Amygdala (tissue), 56 donors: ENCODE measurements at places on chromosomes 7 and 10.
A peak's percentile ranks its signal among the peaks of the same experiment; 100 is the strongest.

DNA sequence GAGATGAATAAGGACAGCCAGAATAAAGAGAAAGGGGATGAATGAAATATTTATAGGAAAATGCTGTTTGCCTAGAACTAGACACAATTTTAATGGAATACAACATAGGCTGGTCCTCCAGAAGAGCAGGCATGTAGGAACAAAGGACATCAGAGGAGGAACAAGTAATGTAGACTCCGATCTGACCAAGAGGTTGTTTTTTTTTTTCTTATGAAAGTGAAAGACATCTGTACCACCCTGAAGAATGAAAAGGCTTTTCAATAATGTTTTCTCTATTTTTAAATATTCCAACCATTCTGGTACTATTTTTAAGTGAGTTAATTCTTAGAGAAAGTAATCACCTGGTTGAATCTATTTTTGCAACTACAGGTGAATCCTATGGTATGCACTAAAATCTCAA is 136.9 kb upstream of the PTN start:
- DNase-seq, result no peak

- peak; percentile 5 for DNase-seq
Measured at GRCh38 chr10:69855346-69856111, 53.8 kb downstream of the COL13A1 start.

GRCh38 chr7:145105561-145105960 is 269.7 kb upstream of the TPK1 start:
- DNase-seq, result no peak

- no peak for DNase-seq
Measured at GRCh38 chr10:3681642-3682554, 103.1 kb downstream of the KLF6 start.

- no peak for DNase-seq
Measured at GRCh38 chr7:100400656-100401055, 27.4 kb downstream of the PILRA start.

DNA sequence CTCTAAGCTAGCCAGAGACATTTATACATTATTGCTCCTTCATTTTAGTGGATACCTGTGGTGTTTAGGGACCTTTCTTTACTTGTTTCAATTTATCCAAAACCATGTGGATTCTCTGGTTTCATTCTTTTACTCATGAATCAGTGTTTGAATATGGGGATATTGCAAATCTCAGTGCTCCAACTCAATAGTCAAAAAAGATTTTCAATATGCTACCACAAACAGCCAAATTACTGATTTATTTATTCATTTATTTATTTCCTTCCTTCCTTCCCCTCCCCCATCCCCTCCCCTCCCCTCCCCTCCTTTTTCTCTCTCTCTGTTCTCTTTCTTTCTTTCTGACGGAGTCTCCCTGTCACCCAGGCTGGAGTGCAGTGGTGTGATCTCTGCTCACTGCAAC is 253.1 kb upstream of the IMMP2L start:
- DNase-seq, result no peak

DNA sequence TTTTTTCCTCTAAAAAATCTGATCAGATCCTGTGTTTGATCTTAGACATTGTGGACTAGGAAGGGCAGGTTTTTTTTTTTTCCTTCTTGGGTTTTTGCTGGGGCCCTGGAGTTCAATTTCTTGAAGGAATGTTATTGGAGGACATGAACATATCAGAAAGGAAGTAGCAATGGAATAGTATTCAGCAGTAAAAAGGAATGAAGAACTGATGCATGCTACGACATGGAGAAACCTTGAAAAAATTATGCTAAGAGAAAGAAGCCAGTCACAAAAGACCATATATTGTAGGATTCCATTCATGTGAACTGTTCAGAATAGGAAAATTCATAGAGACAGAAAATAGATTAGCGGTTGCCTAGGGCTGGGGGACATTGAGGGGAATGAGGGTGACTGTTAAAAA is 34.0 kb downstream of the FGF8 start:
- DNase-seq, result no peak

- no peak for DNase-seq
Measured at GRCh38 chr7:157211690-157212089, 73.0 kb downstream of the UBE3C start.

DNA sequence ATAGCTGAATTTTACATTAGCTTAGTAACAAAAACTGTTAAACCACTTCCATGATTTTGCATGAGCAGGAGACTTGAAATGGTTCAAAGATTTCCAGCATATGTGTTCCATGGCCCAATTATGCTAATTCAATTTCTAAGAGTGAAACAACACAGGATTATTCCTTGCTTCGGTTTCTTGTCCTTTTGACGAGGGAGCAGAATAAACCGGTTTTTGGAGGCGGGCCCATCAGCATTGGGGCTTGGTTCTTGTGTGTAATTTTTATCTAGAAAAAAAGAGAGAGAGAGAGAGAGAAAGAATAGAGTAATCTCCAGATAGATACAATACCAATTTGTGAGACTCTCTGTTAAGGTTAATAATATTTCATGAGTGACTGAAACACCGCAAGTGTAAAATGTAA is 159.5 kb upstream of the ETV1 start:
- no peak for DNase-seq

DNA sequence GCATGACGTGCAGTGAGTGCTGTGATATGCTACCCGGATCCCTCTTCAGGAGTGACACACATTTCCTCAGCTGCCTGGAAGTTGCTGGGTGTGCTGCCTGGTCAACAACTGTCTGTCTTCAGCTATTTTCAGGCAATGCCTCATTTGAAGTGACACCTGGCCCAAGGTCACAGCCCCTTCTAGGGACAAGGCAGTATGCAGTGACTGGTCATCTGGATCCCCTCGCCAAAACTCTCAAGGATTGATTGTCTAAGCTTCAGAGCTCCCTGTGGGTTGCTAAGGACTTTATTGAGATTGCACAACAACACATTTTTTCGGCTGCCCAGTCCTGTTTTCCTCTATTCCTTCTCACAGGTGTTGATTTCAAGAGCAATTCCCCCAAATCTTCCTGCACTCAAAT is 108.8 kb downstream of the GNAI1 start:
- no peak for DNase-seq

DNA sequence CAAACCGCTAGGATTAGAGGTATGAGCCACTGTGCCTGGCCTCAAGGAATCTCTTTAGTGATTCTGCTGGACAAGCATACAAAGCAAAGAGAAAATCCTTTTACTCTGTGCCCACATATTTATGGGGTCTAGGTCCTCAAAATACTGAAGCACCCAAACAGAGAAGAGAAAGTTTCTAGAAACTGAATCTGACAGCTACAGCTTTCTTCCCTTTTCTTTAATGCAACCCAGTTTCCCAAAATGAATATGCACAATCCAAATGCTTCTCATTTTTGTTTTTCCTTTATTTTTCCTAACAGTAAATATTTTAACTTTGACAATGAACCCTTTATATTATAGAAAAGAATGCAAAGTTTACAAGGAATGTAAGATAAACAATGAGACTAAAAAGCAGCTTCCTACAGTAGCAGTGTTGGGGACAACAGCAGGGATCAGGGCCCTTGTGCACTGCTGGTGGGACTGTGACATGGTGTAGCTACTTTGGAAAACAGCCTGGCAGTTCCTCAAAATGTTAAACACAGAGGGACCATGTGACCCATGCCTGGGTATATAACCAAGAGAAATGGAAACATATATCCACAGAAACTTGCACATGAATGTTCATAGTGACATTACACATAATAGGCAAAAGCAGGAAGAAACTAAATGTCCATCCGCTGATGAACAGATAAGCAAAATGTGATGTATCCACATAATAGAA is 325.2 kb downstream of the PRPF18 start:
- no peak for DNase-seq

DNA sequence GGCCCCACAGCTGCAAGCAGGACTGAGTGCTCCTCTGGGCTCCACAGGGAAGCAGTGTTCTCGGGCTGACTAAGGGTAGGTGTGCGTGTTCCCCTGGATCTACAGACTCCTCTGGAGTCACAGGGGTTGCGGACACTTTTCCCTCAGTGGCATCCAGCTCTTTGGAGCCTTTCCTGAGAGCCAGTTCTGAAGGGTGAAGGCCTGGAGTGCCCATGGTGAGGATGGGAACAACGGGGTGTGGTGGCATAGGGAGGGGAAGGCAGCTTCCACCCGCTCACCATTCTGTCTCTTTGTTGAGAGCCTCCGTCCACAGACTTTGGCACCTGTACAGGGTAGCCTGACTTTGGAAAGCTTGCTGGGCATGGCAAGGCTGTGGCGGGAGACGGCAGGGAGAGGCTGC is 104.1 kb upstream of the PCBD1 start:
- DNase-seq, result no peak

DNA sequence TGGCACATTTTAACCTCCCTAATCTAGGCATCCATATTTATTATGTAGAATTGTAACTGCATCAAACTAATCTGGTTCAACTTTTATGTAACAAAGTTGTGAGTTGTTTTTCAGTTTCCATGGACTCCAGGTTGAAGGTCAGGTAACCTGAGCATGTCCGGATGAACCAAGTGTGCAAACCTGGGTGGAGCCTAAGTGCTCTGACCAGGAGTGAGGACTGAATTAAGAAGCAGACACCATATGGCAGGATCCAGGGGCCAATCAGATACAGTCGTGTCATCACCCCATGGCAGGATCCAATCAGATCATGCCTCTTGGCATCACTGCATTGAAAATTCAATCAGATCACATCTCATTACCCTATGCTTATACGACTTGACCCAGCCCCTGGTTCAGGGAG is 41.2 kb upstream of the PHYHIPL start:
- no peak for DNase-seq

DNA sequence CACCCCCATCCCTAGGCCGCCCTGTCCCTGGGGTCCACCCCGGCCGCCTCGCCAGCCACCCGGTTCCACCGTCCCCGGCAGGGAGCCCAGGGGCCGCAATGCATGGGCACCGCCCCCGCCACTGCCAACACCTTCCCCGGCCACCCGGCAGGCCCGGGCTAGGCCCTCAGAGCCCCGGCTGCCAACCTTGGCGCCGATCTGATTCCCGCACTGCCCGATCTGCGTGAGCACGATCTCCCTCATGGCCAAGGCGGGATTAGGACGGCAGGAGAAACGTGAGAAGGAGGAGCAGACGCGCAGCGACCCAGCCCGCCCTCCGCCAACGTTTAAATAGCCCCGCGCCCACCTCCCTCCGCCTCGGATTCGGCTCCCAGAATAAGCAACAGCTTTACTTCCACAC is at the start of gene TUBB8:
Gene TUBB8, minus strand, starts transcription at position 301 of the 400 bp plus-strand sequence. Its CDS starts 58 bp downstream, at position 243.
- no peak for DNase-seq

- no peak for DNase-seq
Measured at GRCh38 chr7:111083413-111083812, 7.5 kb upstream of the LRRN3 start.

GRCh38 chr10:28678687-28679457 is 1.6 kb downstream of the BAMBI start:
- no peak for DNase-seq

DNA sequence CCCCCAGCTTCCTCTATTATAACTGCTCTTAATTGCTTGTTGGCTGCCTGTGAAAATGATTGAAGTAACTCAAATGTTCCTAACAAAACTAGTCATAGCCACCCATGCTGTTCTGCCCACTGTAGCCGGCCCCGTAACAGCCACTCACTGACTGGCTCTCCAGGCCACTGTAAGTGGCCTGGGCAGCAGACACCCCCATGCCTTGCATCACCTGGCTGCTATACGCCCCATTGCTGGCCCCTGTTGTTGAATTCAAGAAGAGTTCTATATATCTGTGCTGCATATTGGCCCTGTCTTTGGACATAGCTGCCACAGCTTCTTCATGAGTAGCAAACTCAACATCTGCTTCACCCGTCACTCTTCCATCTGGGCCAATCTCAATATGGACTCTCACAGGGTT is 15.1 kb downstream of the FXYD4 start:
- DNase-seq, result no peak

DNA sequence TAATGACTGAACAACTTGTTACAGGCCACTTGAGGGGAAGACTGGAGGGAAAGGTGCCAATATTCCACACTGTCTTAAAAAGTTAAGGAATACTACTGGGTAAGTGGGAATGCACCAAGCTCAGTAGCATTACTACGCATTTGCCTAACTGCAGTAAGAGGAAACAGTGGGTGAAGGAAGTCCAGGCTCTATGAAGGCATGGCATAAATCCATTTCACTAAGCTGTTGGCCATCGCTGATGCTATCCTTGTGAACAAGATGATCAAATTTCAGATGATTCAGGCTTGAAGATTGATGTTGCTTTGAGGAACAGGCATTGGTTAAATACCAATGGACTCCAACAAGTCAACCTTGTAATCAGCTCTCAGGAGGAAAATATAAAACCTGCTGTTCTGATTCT is 44.2 kb upstream of the TES start:
- DNase-seq, result no peak

DNA sequence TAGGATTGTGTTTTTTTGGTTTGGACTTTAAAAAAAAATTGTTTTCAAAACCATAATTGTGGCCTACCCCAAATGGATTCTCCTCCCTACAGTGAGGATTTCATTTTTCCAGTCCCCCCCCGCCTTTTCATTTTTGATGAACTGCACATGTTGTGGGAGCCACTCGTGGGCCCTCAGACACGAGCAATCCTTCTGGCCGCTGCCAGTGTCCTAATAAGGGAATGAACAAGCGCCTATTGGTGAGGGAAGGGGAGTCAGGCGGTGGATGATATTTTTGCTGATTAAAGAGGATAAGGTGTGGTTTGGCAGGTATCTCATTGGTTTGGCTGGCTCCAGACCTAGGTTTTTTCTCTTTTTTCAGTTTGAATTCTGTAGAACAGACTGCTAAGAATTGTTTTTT is 78.7 kb upstream of the AGBL3 start:
- DNase-seq, result no peak

GRCh38 chr7:50085344-50085743 is 7.7 kb downstream of the ZPBP start:
- no peak for DNase-seq

DNA sequence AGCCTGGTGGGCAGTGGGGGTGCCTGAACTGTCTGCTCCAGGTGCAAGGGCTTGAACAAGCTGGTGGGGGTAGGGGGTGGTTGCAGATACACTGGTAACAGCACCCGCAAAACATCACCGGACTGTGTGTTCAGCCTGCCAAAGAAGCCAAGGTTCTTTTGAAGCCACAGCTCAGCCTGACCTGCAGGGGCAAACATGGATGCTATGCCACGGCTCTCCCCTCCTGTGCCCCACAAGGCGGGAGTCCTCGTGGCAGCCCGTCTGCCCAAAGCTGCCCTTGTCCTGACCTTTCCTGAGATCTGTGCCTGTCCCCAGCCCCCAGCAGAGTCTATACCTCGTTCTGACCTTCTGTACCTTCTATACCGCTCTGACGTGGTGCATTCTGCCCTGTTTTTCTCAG is 285.7 kb downstream of the GLRX3 start:
- no peak for DNase-seq

- DNase-seq, result no peak
Measured at GRCh38 chr7:99642027-99642426, 25.3 kb downstream of the ZSCAN25 start.

GRCh38 chr7:54678763-54679489 is 80.1 kb downstream of the SEC61G start:
- DNase-seq, result no peak
